ENCODE measurements at places on chromosomes 2 and 18.
A peak's percentile ranks its signal among the peaks of the same experiment; 100 is the strongest.

DNA sequence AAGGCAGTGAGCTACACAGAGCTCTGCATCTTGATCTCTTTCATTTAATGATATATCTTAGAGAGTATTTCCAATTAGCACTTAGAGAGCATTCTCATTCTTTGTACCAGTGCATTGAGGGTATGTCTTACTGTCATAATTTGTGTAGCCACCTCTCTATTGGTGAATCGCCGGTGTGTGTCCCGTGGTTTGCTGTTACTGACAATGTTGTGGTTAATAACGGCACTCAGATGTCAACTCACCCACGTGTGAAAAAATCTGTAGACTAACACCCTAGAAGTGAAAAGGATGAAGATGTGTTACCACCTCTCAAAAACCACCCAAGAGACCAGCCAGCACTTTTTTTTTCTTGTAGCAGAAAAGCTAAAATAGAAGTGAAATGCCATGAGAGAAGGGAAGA is 37.1 kb downstream of the TEX51 start:
- DNase-seq, result no peak

DNA sequence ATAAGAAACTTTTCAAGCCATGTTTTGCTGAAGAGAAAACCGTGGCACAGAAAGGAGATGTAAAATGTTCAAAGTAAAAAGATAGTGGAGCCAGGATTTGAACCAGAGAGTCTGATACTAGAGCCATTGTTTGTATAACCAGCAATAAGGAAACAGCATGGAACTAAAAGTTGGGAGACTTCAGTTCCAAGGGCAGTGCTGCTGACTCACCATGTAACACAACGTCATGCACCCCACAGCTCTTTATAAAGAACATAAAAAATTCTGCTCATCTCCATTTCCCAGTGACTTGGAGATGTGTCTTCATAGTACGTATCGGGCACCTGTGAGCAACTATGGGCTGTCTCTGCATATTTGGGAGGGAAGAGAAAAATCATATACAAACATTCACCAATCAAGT is 353.0 kb upstream of the PIK3C3 start:
- DNase-seq, result no peak

DNA sequence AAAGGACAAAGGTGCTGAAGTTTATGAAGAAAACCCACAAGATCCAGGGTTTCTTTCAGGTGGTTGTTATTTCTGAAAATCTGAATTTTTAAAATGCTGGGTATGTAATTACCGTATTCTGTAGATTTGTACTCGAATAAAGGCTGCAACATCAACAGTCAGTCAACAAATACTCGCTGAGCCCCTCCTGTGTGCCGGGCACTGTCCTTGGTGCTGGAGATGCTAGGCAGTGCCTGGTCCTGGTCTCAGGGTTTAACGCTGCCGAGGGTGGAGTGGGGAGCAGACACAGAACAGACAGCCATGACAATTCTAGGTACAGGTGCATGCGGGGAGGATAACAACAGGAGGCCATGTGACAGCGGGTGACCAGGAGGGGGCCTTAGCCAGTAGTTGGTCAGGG is 27.2 kb upstream of the PDIA6 start:
- DNase-seq, result peak; percentile 56

DNA sequence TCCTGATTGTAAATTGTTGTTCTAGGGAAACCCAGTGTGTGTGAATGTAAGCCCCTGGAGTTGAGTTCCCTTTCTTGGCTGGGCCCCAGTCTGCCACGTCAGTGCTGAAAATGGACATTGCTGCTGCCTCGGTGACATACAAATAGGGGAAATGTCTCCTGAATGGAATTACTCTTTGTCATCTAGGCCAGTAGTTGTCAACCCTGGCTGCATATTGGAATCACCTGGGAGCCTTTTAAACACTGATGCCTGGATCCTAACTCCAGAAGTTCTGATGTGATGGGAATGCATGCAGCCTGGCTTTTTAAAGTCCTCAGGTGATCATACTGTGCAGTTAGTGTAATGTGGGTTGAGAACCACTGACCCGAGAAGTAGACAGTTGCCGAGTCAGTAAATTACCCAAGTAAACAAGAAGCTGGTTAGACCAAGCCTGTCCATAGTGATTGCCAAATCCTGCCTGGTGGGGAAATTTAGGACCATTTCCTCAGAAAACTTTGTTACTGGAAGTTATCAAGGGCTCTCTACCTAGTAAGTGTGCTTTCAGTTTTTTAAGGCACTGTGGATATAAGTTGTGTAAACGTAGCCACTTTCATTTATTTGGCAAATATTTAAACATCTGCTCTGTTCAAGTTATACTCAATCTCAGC is 27.6 kb upstream of the IL1R1 start:
- DNase-seq, result no peak

DNA sequence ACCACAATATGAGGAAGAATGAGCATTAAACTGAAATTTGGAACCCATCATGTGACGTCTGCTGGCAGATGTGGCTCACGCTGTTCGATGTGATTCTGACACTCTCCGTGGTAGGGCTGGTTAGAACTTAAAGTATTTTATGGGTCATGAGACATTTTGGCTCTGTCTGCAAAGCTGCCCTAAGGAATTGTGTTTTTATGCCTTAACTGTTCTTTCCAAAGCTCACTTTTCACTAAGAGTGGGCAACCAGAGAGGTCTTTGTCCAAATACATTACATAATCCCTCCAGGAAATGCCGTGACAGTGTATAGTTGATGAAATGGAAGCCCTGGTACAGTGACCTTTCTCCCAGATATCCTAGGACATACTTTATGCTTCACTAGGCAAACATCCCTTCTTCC is 119.1 kb downstream of the AQP4 start:
- peak; percentile 17 for DNase-seq

GRCh38 chr2:643334-643733 is 33.9 kb downstream of the TMEM18 start:
- DNase-seq, result no peak

GRCh38 chr2:98713332-98714015 is 17.5 kb downstream of the MGAT4A start:
- no peak for DNase-seq

- DNase-seq, result no peak
Observed at GRCh38 chr2:17717666-17718065, 35.9 kb downstream of the SMC6 start.

DNA sequence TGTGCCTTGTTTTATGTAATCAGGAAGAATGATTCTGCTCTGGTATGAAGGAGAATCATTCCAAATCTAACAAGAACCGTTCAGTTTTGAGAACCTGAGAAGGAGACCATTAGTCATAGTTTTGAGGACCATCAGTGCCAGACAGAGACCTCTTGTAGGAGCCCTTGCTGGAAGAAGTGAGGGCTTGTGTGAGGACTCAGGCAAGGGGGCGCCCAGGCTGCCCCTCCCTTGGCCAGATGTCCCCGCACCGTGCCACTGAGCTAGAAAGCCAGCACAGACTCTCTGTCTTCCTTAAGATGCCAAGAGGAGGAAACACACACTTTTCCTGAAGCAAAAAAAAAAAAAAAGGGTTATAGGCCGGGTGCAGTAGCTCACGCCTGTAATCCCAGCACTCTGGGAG is 55.7 kb upstream of the SLC39A10 start:
- no peak for DNase-seq

DNA sequence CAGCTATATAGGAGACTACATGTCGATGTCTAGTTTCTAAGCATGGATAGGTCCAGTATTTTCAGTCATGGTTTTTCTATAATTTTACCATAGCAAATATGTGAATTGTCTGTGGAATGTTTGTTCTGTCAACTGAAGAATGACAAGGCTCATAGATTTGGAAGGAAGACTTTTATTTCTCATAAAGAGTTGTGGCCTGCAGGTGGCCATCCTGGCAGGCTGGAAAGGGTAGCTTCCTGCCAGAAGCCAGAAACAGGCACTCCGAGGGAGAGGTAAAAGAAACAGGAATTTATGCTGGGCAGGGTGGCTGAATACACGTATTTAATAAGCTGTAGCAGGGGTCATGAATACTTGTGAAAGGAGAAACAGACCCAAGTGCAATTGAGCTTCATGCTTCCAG is 182.1 kb downstream of the PARD3B start:
- DNase-seq, result no peak

DNA sequence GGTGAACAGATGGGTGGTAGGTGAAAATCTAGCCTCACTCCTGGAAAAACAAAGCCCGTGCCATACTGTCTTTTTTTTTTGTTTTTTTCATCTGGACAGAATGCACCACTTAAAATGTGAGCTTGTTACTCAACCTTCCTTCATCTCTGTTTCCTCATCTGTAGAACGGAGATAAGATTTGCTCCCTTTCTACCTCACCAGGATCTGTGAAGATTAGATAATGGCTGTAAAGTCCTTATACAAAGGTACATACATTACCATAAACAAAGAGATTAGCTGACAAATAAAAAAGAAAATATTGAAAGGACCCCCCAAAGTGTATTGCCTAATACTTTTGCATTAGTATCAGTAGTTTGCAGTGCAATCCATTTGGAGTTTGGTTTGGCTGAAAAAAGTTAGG is 75.4 kb upstream of the ZEB2 start:
- DNase-seq, result no peak

Data from tongue (tissue), 3 donors.